ENCODE measurements at places on chromosomes 3 and 15. TPM values are rescaled to one million over a fixed set of nuclear protein-coding genes. Genes with fewer than 3 reads are reported as not detected.

DNA sequence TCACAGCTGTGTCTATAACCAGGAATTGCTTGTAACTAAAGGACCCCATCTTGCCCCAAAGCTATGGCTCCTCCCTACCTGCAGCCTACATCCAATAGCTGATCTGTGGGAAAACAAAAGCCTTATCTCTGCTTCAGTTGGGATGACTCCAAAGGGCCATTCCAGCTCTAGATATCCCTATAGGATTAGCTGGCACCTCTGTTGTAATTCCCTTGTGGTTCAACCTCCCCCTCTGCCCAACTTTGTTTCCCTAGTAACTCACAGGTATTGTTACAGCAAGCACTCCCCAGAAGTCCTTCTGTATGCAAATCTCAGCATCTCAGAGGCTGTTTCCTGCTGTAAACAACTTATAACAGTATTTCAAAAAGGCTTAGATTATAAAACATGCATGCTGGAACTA lies 478.6 kb downstream of the AGBL1 start:
- no peak for DNase-seq

- no peak for DNase-seq
Measured at GRCh38 chr3:188154809-188155574, 1.0 kb downstream of the LPP start.

DNA sequence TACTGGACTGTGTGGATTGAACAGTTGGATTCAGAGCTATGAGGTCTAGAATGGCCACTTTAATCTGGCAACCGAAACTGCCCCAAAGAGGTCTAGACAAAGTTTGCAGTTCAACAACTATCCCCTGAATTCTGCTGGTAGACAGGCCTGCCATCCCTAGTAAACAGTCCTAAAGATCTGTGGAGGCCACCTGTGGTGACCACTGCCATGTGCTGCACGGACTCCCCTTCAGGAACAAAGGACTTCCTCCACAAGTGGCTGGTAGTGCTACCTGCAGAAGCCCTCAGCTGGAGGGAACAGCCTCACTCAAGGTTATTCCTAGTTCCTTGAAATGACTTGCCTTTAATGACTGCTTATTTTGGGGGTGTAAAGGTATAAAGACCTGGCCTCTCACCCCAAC lies 6.1 kb downstream of the TNFAIP8L3 start:
- no peak for DNase-seq

- DNase-seq: no peak
Measured at GRCh38 chr15:39966521-39966920, 32.6 kb downstream of the EIF2AK4 start.

DNA sequence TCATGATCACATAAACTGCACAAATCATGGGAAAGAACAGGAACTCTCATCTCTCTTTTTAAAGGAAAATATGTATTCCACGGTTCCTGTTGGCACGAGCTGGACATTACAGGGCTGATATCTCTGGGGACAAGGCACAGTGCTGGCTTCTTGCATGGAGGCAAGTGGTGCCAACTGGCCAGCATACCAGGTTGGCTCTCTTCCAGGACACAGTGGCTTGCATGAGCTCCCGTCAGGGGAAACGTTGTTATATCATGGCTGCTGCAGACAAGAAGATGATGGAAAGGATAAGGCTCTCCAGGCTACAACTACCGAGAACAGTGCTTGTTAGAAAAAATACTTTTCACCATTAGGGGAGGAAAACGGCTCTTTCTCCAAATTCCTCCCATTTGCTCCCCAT lies 283.9 kb downstream of the RORA start:
- no peak for DNase-seq

GRCh38 chr15:92541291-92542200 lies 114.0 kb downstream of the FAM174B start:
- DNase-seq: no peak

- no peak for DNase-seq
Measured at GRCh38 chr3:129783470-129783869, 110.0 kb downstream of the TMCC1 start.

- no peak for DNase-seq
Measured at GRCh38 chr3:102391491-102391890, 43.3 kb upstream of the ZPLD1 start.

DNA sequence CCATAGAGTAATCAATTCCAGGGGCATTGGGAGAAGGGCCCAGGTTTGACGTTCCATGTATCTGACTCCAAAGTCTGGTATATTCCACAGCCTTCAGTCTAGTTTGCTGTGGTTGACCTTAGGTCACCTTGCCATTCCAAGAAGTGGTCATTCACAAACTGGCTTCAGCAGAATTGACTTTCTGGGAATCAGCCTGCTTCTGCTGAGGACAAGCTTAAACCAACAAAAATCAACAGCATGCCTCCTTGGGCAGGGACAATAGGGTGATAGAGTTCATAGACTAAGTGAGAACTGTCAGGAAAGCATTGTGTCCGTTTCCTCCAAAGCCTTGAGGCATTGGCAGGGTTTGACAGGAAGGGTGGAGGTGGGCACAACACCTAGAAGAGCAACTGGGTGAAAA lies 24.1 kb upstream of the NDUFB4 start:
- DNase-seq: no peak

- DNase-seq: no peak
Measured at GRCh38 chr3:69723389-69723788, 15.9 kb upstream of the MITF start.

DNA sequence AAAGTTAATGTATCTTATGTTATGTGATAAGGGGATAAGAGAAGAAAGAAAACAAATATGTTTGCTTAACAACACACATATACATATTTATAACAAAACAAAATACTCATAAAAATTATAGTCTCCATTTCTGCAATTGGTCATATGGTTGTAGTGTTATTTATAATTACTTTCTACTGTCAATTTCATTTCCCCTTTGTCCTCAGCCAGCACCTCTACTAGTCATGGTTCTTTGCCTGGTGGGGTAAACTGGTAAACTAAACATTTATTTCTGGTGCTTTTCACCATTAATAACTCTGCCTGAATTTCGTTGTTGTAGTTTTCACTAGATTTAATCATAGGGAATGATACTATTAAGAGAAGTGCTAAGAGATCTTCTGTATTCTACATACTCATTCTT lies 88.0 kb upstream of the ALCAM start:
- DNase-seq: no peak

- no peak for DNase-seq
Measured at GRCh38 chr3:156751461-156752025, 74.6 kb upstream of the LEKR1 start.

DNA sequence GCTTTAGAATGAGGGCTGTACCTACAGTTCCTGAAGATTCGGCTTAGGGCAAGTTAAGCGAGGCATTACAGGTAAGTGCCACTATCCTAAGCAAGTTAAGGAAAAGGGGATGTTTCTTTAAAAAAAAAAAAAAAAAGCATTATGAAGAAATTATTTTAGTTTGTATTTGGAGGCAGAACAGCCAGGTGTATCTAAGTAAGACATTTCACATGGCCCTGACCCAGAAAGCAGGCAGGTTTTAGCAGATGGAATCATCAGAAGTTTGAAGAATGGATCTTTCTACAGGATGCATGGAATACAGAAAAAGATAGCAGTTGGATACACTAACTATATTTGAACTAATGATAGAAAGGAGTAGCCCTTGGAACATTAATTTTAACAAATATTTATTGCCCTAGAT lies 105.6 kb downstream of the OSBPL10 start:
- no peak for DNase-seq

GRCh38 chr3:172329070-172329469 lies 119.2 kb downstream of the GHSR start:
- no peak for DNase-seq

- DNase-seq: no peak
Measured at GRCh38 chr3:33918126-33918756, 119.8 kb downstream of the PDCD6IP start.

DNA sequence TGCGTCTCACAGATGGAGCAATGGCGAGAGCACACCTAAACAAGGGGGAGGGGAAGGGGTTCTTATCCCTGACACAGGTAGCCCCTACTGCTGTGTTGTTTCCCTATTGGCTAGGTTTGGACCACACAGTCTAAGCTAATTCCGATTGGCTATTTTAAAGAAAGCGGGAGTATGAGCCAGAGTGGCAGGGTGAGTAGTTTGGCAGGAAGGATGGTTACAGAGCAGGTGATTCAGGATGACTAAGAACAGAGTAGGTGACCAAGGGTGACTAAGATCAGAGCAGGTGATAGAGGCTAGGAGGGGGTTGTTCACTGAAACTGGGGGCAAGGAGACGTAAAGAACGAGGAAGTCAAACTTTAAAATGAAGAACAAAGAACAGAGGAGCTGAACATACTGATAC lies 511.8 kb downstream of the EDEM1 start:
- no peak for DNase-seq

- no peak for DNase-seq
Measured at GRCh38 chr3:184766555-184767261, 45.3 kb upstream of the VPS8 start.

DNA sequence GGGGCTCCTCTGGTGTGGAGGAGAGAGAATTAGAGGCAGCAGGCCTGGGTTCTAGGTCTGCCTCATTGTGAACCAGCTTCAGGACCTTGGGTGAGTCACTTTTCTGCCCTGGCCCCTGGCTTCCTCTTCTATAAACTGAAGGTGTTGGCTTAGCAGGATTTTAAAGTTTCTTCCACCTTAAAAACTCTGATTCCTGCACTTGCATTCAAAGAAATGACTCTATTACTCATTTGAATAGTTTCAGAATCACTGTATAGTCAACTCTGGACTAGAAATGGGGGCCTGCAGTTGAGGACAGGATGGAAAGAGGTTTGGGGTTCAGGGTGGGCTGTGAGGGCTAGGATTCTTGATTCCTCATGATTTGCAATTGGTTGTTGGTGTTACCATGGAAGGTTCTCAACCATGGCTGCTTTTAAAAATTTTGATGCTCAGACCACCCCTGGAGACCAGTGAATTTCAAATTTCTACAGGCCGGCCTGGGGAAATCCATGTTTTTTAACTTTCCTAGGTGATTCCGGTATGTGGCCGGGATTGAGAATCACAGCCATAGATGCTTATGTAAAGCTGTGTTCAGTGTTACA lies 19.9 kb downstream of the SMAD3 start:
- DNase-seq: no peak

GRCh38 chr15:89501646-89502045 lies 5.3 kb upstream of the RHCG start:
- DNase-seq: no peak

DNA sequence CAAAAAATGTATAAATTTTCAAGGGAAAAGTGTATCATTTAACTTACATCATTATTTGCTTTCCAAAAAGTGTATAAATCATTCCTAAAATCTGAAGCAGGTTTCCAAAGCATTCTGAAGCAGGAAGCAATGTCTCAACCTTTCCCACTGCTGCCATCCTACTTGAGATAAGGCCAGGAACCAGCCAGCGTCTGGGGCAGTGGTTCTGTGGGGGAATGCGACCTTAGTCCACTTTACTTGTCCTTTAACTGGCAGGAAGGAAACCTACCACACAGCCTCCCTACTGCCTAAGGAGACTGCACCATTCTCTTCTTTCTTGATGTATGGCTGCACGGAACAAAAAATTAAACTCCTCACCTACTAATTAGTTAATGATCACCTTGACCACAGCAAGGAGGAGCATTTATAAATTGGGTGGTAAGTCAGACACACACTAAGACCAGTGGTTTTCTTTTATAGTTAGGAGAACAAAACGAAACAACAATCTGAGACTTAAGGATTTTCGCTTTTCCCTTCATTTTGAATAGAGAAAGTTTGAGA lies 3.7 kb downstream of the SORD start:
- DNase-seq: no peak

DNA sequence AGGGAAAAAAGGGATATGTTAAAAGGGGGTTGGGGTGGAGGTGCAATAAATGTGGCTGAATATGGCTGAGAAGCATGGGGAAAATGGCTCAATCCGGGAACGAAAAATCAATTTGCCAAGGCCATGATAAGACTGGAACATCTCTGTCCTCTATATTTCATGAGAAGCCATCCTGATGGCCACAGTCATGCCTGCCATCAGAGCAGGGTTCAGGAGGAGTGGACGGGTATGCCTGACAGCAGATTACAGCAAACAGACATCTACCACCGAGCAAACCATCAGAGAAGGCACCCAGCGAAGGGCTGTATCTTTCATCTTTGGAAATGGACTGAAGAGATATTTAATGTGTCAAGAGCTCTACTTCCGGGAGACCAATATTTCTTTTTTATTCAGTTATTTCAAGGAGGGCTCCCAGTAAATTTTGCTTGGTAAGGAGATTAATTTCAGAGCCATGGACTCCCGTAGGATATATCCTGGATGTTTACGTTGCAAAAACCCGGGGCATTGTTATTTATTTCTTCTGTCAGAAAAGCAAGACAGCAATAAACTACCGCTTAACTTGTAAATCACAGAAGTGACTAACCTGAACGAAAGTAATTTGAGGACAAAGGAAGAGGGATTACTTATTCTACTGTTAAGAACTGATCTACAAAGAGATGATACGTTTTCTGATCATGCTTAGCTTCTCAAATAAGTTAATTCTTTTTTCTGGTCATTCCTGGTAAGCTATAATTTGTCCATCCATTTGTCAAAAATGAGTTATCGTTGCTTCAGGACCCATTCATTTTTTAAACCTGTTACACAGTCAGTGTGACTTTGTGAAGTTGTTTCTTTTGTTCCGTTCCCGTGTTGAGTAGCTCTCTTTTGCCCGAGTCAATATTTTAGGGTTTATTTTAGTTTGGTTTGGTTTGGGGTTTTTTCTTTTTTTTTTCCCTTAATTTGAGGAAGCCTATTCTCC lies 80.6 kb upstream of the CHD2 start:
- DNase-seq: no peak

GRCh38 chr15:92043283-92043682 lies 189.8 kb downstream of the SLCO3A1 start:
- DNase-seq: no peak

DNA sequence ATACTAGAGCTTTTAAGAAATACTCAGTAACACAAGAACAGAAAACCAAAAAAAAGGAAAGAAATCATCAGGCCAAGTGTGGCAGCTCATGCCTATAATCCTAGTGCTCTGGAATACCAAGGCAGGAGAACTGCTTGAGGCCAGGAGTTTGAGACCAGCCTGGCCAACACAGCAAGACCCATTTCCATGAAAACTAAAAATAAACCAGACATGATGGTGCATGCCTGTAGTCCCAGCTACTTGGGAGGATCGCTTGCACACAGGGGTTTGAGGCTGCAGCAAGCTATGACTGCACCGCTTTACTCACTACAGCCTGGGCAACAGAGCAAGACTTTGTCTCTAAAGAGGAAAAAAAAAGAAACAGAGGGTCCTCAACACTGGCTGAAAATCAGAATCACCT lies 18.2 kb downstream of the TASOR start:
- no peak for DNase-seq

GRCh38 chr3:112505907-112506306 lies 6.6 kb upstream of the BTLA start:
- DNase-seq: no peak

GRCh38 chr15:83278191-83278590 lies 6.3 kb downstream of the BNC1 start:
- no peak for DNase-seq

GRCh38 chr3:167559924-167560323 lies 86.1 kb upstream of the SERPINI2 start:
- DNase-seq: no peak

The SUSD5 gene
- 3.7 TPM for polyA plus RNA-seq

The SPINK8 gene
- polyA plus RNA-seq: not detected

The CCDC54 gene
- 0.08 TPM for polyA plus RNA-seq

The GAP43 gene
- 0.27 TPM for polyA plus RNA-seq

The C3orf70 gene
- 4.3 TPM for polyA plus RNA-seq

The FOXB1 gene
- polyA plus RNA-seq: not detected

The RAP2B gene
- polyA plus RNA-seq: 18.6 TPM

The ATP13A4 gene
- polyA plus RNA-seq: 47.4 TPM

The CEMIP gene
- 24.2 TPM for polyA plus RNA-seq

The ZIC4 gene
- polyA plus RNA-seq: 0.08 TPM

The P2RY12 gene
- 1.5 TPM for polyA plus RNA-seq

The DOCK3 gene
- 1.2 TPM for polyA plus RNA-seq

The SLCO2A1 gene
- 61.6 TPM for polyA plus RNA-seq

The PLS1 gene
- 18.1 TPM for polyA plus RNA-seq

The NBEAL2 gene
- 66.6 TPM for polyA plus RNA-seq

The GABRR3 gene
- not detected for polyA plus RNA-seq
